ENCODE measurements at places on chromosomes 2 and 18.

DNA sequence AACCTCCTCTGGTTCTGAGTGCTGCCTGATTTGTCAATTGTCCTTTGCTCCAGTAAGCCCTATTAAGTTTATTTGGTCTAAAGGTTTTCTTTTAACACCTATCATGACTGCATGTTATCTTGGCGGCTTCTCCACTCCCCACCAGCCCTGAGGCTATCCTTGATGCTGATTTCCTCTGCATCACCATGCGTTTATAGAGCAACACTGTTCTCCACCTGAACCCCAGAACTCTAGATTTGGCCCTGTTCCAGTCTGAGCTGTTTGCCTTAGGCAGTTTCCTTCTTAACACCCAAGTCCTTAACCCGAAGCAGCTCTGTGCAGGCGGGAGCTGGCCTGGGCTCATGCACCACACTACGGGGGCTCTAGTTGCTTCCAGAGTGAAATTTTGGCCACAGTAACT lies 98.2 kb upstream of the NPAS2 start:
- no peak for DNase-seq

DNA sequence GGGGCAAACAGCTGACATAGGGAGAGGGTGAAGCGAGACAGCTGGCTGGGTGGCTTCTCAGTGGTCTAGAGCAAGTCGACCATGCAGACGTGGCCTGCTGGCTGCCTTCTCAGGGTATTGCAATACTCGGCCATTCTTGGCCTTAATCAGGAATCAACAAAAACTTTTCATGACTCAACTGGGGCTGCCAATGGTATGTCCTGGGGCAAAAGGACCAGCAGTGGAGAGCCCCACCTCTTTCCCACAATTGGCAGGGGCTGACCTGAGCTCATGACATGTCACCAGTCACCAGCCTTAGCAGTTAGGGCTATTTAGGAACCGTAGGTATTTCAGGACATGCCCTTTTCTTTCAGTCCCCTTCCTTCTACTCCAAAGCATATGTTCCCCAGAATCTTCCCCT lies 19.1 kb downstream of the PLA2R1 start:
- DNase-seq: no peak

- no peak for DNase-seq
Measured at GRCh38 chr2:140128909-140129308, 1348.7 kb upstream of the NXPH2 start.

DNA sequence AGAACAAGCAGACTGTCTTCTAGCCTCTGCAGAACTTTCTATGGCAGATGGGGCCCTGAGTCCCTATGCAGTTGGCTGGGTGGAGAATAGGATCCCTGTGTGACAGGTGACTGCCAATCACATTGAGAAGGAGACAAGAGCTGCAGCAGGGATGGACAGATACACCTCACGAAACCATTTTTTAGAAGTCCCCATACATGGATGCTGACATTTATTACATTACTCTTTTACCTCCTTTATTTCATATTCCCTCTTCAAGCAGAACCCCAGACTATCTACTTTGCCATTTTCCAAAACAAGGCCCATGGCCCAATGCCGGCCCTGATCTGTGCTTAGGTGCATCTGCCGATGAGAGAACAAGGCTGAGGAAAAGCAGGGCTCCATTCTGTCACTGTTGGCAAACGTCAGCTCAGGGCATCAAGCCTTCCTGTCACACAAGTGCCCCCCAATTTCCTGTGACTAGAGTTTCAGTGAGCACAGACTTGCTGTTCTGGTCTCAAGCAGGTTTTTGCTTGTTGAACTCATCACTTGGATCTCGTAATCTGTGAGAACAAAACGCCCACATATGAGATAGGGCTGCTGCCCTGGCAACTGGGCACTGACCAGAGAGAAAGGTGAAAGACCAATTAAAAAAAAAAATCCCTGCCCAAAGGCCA lies 35.8 kb downstream of the LOXHD1 start:
- DNase-seq: no peak

DNA sequence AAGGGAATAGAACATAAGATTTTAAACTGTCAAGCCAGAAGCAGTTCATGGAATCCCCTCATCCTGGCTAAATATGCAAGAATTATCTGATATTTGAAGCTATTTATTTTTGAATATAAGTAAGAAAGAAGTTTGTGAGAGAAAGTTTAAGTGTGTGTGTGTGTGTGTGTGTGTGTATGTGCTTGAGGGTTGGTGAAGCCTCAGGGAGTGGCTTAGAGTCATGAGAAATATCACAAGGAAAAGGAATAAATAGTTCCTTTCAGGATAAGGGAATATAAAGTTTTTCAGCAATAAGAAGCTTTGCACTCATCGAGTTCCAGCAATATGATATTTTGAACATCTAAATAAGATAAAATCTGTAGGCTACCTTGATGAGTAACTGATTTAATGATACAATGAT lies 359.6 kb downstream of the MEIS1 start:
- no peak for DNase-seq

- DNase-seq: no peak
Measured at GRCh38 chr2:233289648-233290047, 18.0 kb upstream of the SAG start.

DNA sequence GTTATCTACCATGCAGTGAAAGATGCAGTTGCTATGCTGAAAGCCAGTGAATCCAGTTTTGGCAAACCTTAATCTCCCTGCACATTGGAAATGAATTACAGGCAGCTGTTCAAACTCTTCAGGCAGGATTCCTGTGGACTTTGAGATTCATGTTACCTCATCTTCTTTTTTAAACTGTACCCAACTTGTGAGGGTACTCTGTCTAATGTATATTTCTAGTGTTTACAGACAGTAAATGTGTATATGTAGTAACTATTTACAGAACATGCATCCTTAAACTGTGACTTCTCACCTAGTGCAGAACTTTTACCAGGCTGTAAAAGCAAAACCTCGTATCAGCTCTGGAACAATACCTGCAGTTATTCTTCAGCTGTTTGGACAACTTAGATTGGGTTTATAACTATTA lies 50.9 kb downstream of the KDM3A start:
- no peak for DNase-seq

GRCh38 chr18:70058916-70059315 lies 111.2 kb upstream of the CD226 start:
- no peak for DNase-seq

DNA sequence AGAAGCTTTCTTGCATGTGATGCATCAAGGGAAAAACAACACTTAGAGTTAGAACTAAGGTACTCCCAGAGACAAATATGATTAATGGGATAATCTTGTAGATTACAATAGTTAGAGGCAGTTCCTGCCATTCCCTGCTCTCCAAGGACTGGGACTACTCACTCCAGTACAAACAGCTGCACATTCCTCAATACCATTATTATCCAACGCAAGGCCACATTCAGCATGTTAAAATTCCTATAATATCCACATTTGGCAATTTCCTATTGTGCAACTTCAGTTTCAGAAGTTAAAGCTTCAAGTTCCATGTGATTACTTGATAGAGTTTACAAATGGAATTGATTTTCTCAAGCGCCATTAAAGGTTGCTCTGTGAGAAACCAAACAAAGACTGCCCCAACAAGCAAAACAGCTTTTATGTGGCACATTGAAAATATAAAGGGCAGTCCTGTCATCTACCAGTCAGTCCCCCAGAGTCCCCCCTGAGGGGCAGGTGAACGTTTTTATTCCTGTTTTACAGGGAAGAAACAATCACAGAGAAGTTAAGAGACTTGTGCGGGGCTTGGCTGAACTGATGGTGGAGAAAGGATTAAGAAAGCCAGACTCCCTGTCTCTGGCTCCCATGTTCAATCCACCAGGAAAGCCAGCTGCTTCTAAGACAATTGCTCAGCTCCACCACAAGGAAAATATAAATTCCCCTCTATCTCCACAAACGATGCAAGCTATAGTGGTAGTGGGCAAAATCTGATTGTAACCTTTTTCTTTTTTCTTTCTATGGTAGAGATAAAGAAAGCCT lies 72.6 kb downstream of the TXNL1 start:
- DNase-seq: no peak

DNA sequence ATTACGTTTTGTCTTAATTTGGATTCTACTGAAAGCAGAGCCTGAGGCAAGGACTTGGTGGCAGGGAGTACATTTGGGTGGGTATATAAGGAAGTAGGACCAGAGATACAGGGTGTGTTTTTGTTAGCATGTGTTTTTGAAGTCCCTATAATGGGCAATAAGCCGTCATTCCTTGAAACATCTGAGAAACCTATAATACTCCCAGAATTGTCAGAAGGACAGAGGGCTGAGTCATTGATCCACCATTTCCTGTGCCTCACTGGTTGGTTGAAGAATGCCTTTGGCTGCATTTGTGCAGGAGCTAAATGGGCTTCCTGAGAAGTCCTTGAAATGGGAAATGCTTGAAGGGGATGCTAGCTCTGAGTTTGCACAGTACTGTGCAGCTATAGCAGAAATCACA lies 281.8 kb upstream of the ZEB2 start:
- DNase-seq: no peak

DNA sequence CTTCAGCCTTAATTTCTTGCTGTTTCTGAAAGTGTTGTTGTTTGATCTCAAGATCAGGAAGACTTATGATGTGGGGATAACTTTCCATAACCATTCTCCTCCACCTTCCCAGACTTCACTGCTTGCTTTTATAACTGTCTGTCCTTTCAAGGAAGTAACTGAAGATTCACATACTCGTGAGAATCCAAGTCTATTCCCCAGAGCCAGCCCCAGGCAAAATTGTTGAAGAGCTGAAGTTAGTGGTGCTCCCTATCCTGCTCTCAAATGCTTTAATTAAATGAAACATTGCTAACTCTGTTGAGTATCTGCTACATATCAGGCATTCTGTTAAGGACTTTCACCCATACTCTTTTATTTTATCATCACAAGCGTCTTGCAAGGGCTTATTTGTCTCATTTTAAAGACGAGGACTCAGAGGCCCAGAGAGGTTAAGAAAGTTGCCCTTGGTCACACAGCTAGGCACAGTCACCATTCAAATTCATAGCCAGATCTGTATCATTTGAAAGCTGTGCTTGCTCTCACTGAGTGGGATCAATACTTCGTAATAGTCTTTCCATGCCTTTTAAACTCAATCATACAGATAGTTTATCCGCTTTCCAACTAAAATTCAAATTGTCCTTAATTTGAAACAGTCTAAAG lies 189.8 kb upstream of the TCF4 start:
- no peak for DNase-seq

GRCh38 chr18:66136039-66136438 lies 385.2 kb downstream of the CDH7 start:
- no peak for DNase-seq

GRCh38 chr2:16245481-16246054 lies 305.2 kb downstream of the MYCN start:
- no peak for DNase-seq

DNA sequence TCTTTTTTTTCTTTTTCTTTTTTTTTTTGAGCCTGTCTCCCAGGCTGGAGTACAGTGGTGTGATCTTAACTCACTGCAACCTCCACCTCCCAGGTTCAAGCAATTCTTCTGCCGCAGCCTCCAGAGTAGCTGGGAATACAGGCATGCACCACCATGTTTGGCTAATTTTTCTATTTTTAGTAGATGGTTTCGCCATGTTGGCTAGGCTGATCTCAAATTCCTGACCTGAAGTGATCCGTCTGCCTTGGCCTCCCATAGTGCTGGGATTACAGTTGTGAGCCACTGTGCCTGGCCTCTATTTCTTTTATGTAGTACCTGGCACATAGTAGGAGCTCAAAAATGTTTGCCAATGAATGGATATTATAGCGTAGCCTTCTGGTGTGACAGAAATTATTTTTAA lies 6.8 kb upstream of the CFLAR start:
- no peak for DNase-seq

GRCh38 chr2:44804406-44805265 lies 136.9 kb upstream of the SIX3 start:
- DNase-seq: no peak

- no peak for DNase-seq
Measured at GRCh38 chr2:39152504-39152903, 31.7 kb upstream of the SOS1 start.

DNA sequence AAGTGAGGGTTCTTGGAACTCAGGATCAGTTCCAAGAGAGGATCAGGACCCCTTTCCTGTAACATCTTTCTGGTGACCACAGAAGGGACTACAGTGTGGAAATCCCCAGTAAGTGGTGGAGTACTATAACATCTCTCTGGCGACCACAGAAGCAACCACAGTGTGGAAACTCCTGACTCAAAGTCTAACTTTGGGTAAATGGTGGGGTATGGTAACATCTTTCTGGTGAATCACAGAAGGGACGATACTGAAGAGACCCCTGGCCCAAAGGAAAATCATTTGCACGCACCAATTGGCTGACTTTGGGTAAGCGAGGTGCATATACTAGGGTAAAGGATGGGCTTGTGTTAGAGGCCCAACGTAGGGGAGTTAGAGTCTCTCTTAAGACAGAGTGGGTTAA lies 56.3 kb upstream of the GULP1 start:
- DNase-seq: no peak

DNA sequence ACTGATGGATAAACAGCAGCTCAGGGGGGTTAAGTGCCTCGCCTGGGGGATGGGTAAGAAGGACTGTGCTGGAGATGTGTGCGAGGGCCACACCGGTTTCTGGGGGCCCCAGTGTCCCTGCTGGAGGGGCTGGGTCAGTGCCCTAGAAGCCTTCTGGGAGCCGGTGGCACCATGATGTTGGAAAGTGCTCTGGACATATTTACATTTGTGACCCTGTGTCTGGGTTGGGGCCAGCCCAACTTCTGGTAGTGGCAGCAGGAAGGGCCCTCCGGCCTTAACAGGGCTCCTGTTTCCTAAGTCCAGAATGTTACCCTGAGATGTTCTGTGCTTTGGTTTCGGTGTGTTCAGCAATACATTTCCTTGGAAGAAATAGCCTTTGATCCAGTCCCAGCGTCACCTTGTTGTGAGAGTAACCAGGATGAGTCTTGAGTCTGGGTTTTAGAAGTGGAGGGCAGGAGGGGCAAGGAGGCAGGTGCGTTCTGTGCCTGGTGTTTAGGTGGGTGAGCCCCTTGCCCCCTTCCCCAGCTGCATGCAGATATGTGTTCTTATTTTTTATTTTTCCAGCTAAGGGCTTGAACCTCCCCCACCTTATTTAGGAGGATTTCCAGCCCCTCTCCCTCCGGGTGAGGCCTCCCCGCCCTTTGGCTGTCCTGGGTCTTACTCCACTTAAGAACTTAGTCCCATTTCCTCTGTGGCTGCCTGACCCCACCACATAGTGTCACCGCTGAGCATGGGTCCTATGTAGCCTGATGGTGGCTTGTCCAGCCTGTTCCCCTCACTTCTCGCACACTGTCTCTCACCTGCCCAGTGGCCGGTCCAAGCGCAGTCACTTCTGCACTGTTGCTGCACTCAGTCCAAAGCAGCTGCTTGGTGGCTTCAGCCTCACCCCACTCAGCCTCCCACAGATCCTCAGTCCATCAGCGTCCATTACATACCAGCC lies 132.7 kb upstream of the HS6ST1 start:
- DNase-seq: no peak

DNA sequence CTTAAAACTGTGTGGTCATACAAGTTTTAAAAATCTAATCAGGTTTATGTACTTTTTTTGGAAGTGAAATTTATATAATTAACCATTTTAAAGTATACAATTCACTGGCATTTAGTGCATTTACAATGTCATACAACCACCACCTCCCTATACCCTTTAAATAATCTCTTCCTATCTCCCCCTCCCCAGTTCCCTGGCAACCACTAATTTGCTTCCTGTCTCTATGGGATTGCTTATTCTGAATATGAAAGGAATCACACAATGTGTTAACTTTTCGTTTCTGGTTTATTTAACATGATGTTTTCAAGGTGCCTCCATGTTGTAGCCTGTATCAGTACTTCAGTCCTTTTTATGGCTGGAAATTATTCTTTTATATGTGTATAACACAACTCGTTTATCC lies 19.4 kb downstream of the CHMP3 start:
- no peak for DNase-seq

GRCh38 chr18:32010124-32010721 lies 8.4 kb upstream of the RNF125 start:
- DNase-seq: no peak

- no peak for DNase-seq
Measured at GRCh38 chr2:242015108-242016065, 145.9 kb downstream of the RTP5 start.

Data from activated CD4-positive, alpha-beta T cell treated with anti-CD3 and anti-CD28 coated beads, Interleukin-2, amount 50 U/mL, for 24 hours (primary cell).